ENCODE measurements at places on chromosomes 13 and 19.

DNA sequence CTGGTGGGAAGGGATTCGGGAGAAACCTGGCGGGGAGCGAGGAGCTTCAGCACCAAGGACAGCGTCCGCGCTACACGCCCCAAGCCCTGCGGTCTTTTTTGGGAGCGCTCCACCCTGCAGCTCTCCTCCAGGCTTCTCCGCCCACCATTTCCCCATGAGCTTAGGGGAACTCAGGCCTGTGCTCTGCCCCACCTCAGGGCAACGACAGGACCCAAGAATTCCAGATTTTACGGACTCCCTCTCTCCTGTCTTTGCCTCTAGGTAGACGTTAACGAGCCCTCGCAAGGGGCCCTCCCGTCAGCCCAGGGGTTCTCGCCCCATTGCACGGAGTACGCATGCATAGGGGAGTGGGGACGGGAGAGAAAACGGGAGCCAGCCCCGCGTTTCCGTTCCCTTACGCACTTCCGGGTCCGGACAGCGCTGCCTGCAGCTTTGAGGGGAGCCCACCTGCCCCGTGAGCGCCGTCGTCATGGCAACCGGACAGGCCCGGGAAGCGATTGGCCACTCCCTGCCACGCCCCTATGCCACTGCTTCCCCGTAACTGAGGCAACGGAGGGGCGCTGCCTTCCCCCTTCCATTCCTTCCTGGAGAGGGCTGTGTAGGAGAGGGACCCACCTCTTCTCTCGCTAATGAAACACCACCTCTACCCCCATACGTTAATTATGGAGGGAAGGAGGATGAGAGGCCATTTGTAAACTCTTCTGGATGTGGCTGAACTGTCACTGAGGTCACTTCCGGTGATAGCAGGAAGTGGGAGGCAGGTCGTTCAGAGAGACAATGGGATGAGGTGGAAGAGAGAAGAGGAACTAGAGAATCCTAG is 20.8 kb downstream of the NOVA2 start:
- no peak for DNase-seq

DNA sequence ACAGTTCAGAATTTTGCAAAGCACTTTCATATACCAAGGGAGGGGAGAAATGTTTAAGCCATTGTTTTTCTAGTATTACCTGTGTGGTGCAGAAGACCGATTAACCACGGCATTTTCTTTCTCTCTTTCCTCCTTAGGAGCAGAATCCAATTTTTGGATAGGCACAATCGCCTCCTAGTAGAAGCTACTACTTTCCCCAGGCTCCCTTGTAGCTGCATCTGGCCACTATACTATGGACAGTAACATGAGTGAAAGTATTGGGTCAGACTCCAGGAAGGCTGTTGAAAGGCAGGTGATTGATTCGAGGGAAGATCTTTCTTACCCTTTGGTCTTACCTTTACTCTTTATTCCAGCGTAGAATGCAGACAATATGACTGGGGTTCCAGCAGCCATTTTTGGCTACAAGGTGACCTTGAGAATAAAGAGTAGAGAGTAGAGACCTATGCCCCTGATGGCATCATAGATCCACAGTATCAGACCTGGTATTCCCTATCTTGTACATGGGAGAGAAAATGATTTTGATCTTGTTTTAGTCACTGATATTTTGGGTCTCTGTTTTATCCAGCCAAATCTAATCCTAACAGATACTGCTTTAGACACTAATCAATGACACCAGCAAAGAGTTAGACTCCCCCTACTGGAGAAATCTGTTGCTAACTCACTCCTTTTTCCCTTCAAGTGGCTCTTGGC is 77.0 kb downstream of the LRRC63 start:
- no peak for DNase-seq

DNA sequence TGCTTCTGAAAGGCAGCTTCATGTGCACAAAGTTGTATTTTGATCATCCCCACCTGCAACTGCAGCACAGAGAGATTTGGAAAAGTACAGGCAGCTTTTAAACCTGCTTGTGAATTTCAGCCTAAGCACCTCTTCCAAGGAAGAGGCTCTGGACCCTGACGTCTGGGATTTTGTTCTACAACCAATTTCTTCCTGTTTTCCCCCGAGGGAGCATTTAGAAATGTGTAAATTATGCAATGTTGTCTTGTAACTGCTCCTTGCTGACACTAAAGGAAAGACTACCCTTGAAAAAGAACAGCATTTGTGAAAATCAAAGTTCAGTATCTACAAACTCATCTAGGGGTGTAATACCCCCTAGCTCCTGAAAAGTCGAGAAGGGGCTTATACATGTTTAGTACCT is 15.4 kb downstream of the MED26 start:
- DNase-seq = no peak

DNA sequence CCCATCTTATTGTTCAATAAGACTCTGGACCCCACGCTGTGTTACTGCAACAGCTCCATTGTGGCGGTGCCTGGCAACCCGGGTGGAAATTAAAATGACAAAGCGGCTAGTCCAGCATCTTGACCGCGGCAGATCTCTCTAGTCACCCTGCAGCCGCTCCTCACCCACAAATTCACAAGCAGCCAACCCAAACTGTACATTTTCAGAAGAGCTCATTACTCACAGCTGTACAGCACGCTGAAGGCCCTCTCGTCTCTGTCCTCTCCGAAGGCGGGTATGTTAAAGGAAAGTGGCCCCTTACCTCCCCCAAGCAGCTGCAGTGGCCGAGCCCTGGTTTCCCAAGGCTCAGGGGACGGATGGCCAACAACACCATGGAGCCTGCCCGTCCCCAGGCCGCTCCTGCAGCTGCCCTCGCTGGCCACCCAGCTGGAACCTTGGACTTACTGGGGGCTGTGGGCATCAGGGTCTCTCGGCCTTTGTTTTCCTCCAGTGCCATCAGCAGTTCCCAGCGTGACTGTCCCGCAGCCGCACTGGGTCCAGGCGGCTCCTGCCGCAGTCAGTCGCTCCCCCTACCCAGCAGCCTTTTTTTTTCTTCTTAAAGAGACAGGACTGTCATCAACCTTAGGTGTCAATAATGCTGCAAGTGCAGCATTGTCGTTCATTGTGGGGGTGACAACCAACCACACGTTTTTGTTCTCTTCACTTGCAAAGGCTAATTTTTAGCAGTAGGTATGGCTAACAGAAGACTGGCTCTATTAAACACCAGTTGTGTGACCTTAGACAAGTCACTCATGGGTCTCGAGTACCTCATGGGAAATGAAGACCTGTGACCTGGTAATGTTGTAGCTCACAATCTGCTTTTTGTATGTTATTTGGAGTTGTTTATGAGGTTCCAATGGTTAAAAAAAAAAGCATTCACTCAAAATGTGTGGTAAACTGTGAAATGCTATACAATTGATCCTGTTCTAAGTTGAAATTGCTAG is at the start of gene SACS:
TSS of gene SACS (minus strand) at position 532 of the 983 bp plus-strand sequence. CDS start 22,463 bp downstream, outside the sequence.
- no peak for DNase-seq

DNA sequence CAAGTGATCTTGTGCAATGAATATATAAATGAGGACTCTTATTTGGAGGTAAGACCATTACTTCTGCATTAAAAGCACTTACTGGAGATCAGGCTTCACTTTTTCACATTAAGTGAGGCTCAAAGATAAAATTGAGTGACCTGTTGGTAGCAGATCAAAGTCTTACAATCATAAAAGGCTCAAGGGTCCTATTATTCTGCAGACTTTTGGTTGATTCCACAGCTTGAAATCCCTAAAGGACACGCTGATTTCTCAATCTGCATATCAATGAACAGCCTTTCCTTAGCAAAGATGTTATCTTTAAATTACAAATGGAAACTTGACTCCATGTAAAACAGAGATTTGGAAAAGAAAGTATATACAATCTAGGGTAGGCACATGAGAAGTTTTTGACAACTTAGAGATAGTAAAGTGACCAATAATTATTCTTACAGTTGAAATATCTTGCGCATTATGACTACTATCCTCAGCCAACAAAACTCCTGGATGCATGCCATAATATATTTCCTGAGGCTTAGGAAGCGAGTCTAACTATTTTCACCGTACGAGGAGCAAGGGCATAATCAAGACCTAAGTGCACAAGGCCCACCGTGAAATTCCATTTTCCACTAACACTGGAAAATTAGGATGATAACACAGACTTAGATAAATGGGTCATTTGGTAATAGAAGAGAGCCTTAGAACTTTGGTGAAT is 640.7 kb downstream of the LIG4 start:
- no peak for DNase-seq

GRCh38 chr19:56310462-56310861 is 4.2 kb downstream of the ZSCAN5A start:
- no peak for DNase-seq

DNA sequence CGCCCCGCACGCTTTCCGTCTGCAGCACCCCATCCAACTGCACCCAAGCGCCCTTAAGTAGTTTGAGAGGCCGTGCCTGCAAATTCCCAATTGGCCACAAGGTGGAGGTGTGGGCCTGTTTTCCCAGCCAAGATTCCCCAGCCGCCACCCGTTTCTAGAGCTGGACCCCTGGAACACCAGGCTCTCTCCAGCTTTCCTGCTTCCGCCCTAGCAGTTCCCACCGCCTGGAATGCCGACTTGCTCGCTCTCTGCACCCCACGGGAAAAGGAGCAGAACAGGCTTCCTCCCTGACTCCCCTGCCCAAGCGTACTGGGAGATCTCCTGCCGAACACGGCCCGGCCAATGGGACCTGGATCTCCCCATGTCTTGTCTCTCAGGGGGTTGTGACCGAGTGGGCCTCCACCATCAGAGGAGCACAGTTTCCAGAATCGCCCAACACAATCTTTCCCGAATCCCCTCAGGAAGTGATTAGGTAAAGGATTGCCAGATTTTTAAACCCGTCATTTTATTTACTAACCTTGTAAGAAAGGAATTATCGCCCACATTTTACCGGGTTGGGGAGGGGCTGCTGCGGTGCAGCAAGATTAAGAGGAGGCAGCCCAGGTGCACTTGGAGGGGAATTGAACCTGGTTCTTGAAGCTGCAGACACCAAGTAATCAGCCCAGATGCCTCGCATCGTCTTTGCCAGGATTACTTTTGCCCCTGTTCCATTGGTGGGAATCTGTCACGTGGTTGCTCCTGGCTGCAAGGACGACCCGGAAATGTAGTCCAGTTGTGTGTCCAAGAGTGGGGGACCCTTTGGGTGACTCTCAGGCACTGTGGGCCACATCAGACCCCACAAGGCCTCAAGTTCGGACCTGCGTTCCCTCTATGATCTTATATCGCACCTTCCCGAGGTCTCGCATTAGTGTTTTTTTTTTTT is 3.5 kb upstream of the NAPSA start:
- peak; percentile 61 for DNase-seq

DNA sequence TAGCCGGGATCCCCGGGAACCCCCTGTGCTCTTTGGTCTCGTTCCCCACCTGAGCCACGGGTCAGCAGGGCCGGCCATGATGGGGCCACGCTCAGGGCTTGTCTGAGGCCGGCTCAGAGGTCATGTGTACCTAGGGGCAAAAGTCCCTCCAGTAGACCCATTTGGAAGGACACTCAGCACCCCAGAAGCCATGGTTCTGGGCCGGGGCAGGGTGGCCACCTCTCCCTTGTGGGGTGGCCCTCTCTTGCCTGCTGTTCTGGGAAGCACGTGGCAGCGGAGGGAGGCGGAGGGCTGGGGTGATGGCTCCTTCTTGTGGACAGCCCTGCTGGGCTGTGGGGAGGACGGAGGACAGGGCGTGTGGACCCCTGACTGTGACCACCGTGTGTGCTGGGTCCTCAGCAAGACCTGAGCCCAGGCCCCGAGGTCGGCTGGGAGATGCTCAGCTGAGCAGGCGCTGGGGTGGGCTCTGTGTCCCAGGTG is 6.4 kb upstream of the PEAK3 start:
- no peak for DNase-seq

DNA sequence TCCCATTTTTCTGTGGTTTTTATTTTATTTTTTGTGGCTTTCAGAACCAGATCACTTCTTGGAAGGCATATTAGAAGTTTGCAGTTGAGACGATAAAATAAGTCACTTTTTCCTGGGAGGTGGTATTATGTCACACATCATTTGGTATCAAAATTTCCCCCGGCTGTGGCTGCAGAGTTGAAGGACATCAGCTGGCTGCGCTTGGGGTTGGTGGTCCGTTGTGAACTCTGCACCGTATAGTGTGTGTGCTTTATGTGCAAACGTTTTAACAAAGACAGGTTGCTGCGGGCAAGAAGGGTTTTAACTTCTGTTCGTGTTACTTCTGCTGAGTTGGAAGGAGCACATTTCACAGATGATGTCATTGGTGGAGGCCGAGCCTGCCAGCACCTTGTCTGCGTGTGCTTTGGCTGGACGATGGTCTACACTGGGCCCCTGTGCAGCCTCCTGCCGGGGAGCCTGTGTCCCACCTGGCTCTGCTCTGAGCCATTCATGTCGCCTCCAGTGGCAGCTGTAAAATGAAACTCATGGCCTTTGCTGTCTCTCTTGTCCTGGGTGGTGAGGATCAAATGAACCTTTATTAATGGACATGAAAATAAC is 9.6 kb downstream of the ATP11A start:
- no peak for DNase-seq

- DNase-seq = no peak
Observed at GRCh38 chr19:5880604-5881078, 10.3 kb upstream of the FUT5 start.

DNA sequence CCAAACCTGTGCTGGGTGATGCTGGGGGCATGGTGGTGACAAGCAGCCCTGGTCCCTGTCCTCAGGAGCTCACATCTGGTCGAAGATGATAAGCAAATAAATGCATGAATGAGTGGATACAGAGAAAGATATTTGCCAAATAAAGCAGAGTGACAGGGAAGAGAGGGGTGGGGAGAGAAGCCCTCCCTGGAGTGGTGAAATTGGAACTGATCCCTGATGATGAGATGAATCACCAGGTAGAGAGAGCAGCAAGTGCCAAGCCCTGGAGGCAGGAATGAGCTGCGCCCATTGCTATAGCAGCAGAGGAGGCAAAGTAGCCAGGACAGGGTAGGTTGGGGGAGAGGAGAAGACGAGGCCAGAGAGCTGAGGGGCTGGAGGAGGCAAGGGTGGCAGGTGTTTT is 13.7 kb downstream of the FXYD5 start:
- no peak for DNase-seq

GRCh38 chr19:48806518-48806817 is 4.4 kb downstream of the BCAT2 start:
- no peak for DNase-seq

DNA sequence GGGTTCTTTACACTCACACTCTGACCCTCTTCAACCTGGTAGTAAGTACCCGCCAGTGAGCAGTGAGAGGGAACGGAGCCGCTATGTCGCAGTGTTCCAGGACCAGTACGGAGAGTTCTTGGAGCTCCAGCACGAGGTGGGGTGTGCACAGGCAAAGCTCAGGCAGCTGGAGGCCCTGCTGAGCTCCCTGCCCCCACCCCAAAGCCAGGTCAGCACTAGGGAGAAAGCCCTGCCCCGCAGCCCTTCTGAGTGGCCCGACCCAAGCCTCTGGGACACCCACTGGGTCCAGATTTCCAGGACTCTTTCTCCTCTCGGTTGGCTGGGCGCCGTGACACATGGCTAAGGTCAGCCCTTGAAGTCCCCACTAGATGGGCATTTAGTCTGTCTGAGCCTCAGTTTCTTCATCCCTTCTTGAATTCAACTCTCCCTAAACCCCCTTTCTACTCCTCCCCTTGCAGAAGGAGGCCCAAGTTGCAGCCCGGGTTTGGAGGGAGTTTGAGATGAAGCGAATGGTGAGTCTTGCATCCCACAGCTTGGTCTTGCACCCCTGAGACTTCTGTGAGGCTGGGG is 1.9 kb downstream of the OCEL1 start:
- DNase-seq = no peak

Data from stimulated activated CD8-positive, alpha-beta memory T cell treated with anti-CD3 and anti-CD28 coated beads, Interleukin-7, amount 100 ng/mL, for 4 hours (primary cell).